ENCODE measurements at places on chromosomes 6 and 20.

DNA sequence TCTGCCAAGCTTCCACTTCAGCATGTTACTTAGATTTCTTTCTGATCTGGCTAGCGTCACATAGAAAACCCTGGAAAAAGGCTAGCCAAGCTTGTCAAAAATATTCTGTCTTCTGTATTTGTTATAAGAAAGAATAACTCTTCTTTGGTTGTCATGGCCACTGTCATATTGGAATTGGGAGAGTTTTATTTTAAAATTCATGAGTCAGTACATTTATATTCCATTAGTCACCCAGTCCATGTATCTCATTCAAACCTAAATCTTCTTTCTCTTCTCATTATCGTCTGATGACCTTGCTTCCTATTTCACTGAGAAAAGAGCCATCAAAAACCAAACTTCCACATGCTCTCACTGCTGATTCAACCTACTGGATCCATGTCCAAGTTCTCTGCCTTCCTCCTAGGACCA lies 65.7 kb downstream of the EPM2A start:
- DNase-seq = no peak

- no peak for DNase-seq
These were observed 244.4 kb upstream of the HSF2 start for GRCh38 chr6:122154912-122155575.

DNA sequence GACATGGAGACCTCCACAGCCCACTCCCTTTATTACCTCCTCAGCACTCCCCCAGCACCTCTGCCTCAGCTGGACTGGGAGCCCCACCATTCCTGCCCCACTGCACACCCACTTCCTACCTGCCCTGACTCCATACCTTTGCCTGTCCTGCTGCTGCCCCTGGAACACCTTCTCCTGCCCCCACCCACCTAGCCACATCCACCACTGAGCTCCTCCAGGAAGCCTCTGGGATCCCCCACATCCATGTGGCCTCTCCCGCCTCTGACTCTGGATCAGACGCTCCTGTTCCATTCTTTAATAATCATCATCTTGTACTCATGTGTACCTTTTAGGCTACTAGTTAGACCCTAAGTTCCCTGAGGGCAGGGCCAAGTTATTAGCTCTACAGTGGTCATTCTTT lies 2.2 kb upstream of the SDCBP2 start:
- no peak for DNase-seq

DNA sequence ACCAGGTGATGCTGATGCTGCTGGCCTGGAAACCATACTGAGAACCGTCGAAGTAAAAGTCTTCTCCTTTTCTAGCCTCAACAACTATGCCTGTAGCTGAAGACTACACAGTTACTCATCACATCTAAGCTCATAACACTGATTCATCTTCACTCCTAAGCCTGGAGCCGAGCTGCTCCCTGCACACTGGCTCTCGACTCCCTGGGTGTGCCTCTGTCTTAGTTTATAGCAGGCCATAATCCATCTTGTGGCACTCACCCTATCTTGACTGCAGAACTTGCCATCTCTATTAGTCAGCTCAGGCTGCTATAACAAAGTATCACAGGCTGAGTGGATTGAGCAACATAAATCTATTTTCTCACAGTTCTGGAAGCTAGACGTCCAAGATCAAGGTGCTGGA lies 191.0 kb downstream of the UNC5CL start:
- DNase-seq = no peak

DNA sequence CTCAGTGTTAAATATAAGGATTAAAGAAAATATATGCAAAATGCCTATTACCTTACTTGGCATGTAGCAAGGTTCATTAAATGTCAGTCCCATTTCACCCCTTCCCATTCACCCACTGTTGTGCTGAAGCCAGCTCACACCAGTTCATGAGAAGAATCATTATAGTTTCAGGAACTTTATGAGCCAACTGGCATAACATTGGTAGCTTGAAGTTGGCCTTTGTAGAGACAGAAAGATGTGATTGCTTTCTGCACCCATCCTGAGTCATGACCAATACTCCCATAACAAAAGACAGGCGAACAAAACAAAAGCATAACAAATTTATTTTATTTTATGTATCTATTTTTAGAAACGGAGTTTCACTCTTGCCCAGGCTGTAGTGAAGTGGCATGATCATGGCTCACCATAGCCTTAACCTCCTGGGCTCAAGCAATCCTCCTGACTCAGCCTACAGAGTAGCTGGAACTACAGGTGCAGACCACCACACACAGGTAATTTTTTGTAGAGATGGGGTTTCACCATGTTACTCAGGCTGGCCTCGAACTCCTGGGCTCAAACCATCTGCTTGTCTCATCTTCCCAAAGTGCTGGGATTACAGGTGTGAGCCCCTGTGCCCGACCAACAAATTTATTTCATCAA lies 17.6 kb upstream of the IER3 start:
- DNase-seq = no peak

DNA sequence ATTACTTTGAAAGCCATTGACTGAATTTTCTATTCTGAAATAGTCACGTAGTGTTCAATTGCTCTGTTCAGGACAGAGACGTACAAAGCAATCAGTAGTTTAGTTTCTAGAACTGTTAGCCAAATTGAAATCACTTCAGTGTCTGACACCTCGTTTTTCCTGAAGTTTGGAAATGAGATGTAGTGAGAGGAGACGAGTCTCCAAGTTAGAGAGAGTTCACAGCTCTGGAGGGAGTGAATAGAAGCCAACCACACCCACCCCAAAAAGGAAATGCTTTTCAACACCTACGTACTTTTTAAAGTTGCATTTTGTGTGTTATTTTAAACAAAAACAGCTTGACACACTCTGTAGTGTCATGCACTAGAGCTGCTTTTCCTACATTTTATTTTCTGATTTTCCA lies 296.0 kb downstream of the ADGRG6 start:
- DNase-seq = no peak

DNA sequence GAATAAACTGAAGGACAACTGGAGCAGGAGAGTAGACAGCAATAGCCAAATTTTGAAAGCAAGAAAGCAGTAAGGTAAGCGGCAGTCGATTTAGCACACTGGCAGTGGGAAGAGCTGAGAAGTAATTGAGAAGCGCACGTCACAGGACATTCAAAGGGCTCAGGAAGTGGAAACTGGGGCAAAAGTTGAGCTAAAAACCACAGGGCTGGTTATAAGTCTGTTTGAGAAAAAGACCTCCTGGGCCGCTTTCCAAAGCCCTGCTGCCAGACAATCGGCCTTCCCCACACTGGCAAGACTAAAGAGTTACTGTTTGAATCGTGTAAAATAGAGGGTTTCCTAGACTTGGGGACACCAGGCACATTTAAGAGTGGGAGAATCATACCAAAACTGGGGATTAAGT lies 161.4 kb downstream of the DNAH8 start:
- DNase-seq = no peak

- DNase-seq = no peak
These were observed 104.0 kb downstream of the PHACTR3 start for GRCh38 chr20:59708326-59708725.

- DNase-seq = no peak
These were observed 29.8 kb upstream of the CCN2 start for GRCh38 chr6:131980791-131981623.

DNA sequence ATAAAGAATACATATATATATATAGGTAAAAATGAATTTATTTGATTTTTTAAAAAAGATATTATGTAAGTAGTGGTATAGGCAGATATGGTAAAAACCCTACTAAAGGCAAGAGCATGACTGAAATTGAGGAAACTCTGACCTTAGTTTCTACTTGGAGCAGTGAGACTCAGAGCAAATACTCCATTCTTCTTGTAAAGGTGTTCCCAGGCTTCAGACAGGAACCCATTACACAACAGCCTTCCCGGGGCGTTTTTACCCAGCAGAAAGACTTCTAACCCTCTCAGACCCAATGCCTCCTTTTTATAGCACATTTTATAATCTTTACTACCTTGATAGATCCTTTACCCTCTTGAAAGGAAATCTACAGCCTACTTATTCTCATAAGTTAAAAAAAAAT lies 124.5 kb downstream of the MTFR2 start:
- no peak for DNase-seq

GRCh38 chr6:124870611-124871459 lies 91.4 kb upstream of the RNF217 start:
- DNase-seq = no peak

GRCh38 chr6:134458857-134459657 lies 141.1 kb upstream of the SGK1 start:
- no peak for DNase-seq

DNA sequence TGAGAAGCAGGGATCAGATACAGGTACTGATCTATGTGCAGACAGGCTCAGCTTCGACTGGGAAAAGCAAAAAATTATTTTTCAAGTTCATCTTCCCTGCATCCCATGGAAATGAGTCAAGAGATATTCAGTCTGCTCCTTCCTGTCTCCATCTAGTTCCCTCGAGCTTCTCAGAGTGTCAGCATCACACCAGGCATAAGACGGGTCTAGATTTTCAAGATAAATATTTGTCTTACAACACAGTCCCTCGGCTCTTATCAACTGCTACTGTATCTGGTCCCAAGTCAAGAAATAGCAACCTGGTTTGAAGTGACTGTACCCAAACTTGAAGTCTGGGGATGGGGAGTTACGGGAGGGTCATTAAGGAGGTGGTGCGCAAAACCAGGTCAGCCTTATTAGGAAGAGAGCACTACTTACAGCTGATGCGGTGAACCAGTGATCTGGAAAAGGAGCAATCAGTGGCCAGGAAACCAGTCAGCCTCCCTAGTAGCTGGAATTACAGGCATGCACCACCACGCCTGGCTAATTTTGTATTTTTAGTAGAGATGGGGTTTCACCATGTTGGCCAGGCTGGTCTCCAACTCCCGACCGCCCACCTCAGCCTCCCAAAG lies 29.7 kb downstream of the ZMYND8 start:
- DNase-seq = no peak

- no peak for DNase-seq
These were observed 39.4 kb downstream of the NOL7 start for GRCh38 chr6:13654496-13654895.

DNA sequence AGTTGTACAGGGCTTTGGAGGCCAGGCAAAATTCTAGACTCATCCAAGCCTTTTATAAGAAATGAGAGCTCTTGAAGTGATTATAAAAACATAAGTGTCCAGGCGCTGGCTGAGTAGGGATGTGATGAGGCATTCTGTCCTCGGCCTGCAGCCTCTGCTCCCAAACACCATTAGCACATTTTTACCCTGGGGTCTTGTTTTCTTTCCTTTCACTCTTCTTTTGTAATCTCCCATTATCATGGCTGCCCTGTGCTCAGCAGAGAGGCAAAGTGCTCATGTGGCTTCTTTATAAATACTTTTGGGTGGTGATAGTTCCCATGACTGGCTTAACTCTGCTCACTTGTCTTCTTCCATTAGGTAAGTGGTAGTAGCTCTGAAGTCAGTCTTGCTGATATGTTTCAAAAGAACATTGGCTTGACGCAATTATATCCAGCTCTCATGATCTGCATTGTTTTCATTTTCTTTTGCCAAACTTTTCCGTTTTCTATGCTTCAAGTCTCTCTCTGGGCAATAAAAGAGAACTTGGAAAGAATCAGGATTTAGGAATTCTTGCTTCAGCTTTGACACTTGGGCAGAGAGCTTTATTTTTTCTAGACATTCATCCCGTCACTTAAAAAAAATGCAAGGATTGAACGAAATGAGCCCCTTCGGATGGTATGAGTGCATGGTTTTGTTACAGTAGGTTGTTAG lies 61.1 kb downstream of the CAP2 start:
- no peak for DNase-seq

DNA sequence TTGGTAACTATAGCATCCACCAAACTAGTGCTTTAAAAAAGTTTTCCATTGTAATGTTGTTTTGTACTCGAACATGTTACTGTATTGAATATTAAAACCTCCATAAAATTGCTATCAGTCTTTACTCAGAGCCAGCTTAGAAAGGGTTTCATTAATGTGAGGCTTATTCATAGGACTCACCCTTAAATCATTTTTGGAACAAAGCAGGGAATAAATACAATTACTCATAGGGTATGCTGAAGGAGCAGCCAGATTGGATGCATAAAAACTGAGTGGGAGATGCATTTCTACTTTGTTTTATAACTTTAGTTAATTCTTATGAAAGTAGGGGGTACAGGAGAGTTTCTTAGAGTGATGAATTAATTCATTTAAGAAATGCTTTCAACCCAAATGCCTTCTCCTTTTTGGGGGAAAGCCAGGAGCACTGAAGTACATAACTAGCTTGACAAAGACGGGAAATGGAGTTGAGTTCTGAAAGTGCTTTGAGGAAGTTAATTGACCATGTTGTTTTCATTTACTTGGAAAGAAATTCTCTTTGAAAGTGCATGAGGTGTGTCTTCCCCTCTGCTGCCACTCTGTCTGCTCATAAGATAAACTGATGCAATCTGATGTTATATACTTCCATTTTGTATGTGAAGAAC lies 90.3 kb downstream of the RNF144B start:
- no peak for DNase-seq

Measured in NCI-H460 (cell line).